ENCODE measurements at places on chromosomes 4 and X.

DNA sequence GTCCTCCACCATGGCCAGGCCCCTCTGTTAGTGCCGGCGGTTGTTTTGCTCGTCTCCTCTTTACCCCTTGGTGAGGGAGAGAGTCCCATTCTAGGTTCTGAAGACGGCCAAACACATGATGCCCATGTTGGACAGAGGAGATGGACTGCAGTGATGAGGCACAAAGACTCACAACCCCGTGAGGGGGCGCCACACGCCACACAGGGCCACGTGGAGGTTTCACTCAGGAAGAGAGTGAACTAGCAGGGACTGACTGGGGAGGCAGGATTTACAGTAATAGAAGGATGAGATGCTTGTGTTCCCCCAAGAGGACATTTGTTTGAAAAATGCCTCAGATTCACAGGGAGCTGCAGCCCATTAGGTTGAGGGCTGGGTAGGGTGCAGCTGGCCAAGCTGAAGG, 655.3 kb upstream of the FRG1 start:
- no peak for DNase-seq

- no peak for DNase-seq
Measured at GRCh38 chrX:31340587-31340986, 268.7 kb upstream of the FTHL17 start.

DNA sequence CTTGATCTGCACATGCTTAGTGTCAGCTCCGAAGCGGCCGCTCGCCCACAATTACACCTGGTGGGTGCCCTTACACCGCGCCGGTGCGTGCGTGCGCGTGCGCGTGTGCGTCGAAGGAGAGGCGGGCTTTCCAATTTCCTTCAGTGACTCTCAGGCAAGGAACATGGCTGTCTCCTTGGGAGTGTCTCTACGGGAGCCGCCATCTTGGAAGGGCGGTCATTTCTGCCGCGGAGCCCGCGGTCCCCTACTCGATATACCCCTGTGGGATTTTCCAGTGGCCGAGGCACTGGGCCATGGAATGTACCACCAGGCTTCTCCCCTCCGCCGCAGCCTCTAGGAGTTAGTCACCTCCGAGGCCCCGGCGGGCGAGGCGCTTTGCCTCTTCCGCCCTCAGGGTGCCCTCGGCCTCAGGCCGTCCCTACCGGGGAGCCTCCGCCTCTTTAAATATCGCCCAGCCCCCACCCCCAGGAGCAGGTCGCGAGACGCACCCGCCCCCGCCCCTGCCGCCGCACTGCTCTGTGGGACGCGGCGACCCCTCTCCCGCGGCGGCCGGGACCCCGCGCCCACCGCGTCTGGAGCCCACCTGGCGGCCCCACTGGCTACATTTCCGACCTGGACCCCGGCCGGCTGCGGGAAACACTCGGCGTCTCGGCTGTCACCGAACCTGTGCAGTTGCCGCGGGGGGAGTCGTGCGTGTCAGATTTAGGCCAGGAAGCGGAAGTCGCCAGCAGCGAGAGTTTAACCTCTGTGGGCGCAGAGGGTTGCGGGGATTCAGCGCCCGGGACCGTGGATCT, at the start of gene ZNF41:
Gene ZNF41 (minus strand): TSS at position 711 of the 794 bp plus-strand sequence. CDS start 15,741 bp downstream, outside the sequence.
- peak; percentile 39 for DNase-seq

DNA sequence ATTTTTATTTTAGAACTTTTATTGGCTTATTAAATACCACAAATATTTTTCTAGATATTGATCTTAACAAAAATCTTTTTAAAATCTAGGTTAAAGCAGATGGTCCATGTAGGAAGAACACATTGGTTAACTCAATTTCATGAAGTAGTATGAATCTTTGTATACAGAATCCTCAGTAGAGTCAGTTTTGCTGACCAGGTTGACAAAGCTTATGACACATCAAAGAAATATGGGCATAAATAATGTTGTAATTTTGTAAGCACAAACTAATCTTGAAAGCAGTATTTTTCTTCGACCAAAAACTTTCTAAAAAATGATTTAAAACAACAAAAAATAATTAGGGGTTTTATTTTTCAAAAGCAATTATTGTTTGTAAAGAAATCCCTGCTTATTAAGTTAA, 479.3 kb upstream of the PCDH10 start:
- no peak for DNase-seq

GRCh38 chr4:84932462-84932861, 34.0 kb downstream of the WDFY3 start:
- no peak for DNase-seq

- DNase-seq: no peak
Measured at GRCh38 chr4:180932370-180933001, 1310.7 kb upstream of the TENM3 start.

GRCh38 chrX:106302304-106302703, 134.2 kb downstream of the PWWP3B start:
- DNase-seq: no peak
